HAP-1 (cell line): ENCODE measurements at places on chromosomes 11 and 22.

- no peak for DNase-seq
Measured at GRCh38 chr11:46597155-46597554, 3.3 kb upstream of the AMBRA1 start.

DNA sequence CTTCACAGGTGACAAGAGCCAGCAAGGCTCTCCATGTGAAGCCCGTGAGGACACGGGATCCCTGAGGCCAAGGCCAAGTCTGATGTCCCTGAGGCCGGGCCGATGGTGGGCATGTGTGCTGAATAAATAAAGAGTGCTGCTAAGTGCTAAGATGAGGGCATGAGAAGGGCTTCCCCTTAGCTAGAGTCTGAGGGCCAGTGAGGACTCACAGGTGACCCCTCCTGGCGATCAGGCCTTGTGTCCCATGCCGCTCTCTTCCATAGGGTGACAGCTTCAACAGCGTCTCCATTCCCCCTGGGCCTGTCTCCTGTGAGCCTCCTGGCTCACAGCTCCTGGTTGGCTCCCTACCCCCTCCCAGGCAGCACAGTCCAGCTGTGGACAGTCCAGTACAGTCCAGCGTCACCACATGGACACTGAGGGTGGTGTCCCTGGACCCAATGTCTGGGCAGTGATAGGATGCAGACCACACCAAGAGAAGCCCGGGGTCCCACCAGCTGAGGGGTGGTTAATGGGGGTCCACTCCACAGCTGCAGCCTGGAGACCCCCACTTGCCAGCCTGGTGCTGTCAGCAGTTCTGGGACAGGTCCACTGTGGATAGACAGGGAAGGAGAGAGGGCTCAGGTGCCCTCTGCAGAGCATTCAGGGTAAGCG, 1033.2 kb downstream of the TBC1D22A start:
- DNase-seq: no peak

- no peak for DNase-seq
Measured at GRCh38 chr11:96342014-96342960, 708 bp downstream of the MAML2 start.

GRCh38 chr11:125062931-125063428, at the start of gene SLC37A2:
TSS of gene SLC37A2 (plus strand) at chr11:125063305. CDS start at chr11:125063368, 63 bp downstream.
- DNase-seq: peak; percentile 71

DNA sequence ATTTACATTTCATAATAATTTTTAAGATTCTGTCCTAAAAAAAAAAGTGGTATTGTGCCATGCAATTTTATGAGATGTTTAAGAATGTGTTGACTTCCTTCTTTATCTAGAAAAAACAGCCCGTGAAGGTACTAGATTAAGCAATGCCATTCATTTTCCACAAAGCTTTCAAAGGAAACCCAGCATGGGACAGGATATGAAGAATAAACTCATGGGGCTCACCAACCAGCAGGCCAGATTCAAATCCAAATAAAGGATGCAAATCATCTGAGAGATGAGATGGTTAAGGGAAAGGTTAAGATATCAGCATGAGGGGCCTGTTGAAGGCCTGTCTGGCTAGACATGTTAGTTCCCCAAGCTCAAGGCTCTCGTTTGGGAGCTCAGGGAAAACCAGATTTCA, 199.1 kb downstream of the SWAP70 start:
- no peak for DNase-seq

GRCh38 chr11:35103366-35104208, 35.4 kb upstream of the CD44 start:
- DNase-seq: no peak

DNA sequence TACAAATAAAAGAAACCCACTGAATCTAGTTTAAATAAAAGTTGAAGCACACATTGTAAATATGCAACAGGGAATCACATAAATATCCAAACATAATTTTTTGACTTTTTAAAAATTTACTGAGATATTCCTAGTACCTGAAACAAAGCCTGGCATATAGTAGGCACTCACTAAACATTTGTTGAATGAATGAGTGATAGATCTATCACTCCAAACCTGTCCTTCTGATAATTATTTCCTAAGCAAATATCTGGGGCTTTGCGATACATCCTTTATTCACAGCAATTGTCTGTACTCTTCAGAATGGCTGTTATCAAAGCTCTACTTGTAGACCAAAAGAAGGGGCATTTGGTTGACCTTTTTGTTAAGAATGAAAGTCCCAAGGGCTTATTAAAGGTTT, 2.6 kb upstream of the PSMA1 start:
- DNase-seq: no peak

- no peak for DNase-seq
Measured at GRCh38 chr11:46050662-46051061, 70.6 kb downstream of the PHF21A start.

- no peak for DNase-seq
Measured at GRCh38 chr22:48803948-48804810, 1023.5 kb downstream of the BRD1 start.

GRCh38 chr11:95768521-95768920, 21.1 kb downstream of the FAM76B start:
- no peak for DNase-seq
